Smooth muscle cell of the umbilical artery (primary cell): ENCODE measurements at places on chromosomes 16 and 17. TPM values are rescaled to one million over a fixed set of nuclear protein-coding genes. Genes with fewer than 3 reads are reported as not detected.

KRTAP9-8 gene
- total RNA-seq: not detected in 2 replicates

ITPRIPL2 gene
- 38.3 and 56.3 TPM in 2 replicates for total RNA-seq

SDR42E2 gene
- not detected in 2 replicates for total RNA-seq

KRTAP4-4 gene
- not detected in 2 replicates for total RNA-seq

CLDN9 gene
- not detected in 2 replicates for total RNA-seq

SPIRE2 gene
- 0.30 and 1.4 TPM in 2 replicates for total RNA-seq

EDC4 gene
- 46.9 and 83.3 TPM in 2 replicates for total RNA-seq

TNFRSF12A gene
- total RNA-seq: 267 and 333 TPM in 2 replicates

RAB11FIP4 gene
- under 0.01 and 0.74 TPM in 2 replicates for total RNA-seq

SLC6A2 gene
- total RNA-seq: not detected in 2 replicates

C16orf92 gene
- not detected in 2 replicates for total RNA-seq

HAP1 gene
- 0.18 TPM in 1 of 2 replicates, not detected in the other for total RNA-seq

FBXL16 gene
- 0.28 and 0.59 TPM in 2 replicates for total RNA-seq

OXLD1 gene
- 18.4 and 37.1 TPM in 2 replicates for total RNA-seq

OR1F1 gene
- not detected in 2 replicates for total RNA-seq

ALOX15B gene
- not detected in 2 replicates for total RNA-seq
